ENCODE measurements at places on chromosomes 5 and 9. TPM values are rescaled to one million over a fixed set of nuclear protein-coding genes. Genes with fewer than 3 reads are reported as not detected.

SPRY4 gene
- total RNA-seq, result 38.4 TPM

PCDHGB4 gene
- 0.73 TPM for total RNA-seq

LCN10 gene
- not detected for total RNA-seq

- no peak overlapping the region for H3K4me3 ChIP-seq
- no peak overlapping the region for H3K27ac ChIP-seq
- H3K4me1 ChIP-seq, result peaks cover 12% of the 10 kb centered on the region
- no peaks in the 10 kb centered on the region for H3K27me3 ChIP-seq
- H3K36me3 ChIP-seq, result no peaks in the 10 kb centered on the region
Measured at GRCh38 chr5:5360363-5360940, 62.0 kb upstream of the ICE1 start.

ZNF454 gene
- not detected for total RNA-seq

ECM2 gene
- not detected for total RNA-seq

SLC22A4 gene
- total RNA-seq, result 3.4 TPM

DNA sequence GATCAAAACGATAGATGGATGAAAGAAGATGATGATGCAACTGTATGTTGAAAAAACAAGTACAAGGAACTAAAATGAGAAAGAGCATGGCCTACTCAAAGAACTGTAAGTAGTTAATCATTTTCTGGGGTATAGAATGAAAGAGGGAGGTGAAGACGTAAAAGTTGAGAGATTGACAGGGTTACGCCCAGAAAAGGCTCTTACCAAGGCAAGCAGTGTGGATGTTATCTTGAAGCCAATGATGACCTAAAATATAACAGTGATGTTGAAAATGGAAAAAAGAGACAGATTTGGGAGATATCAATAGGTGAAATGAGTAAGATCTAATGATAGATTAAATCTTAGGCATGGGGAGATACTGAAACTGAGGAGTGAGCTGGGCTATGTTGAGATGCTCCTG is 80.4 kb upstream of the GNAQ start:
- no peaks in the 10 kb centered on the region for H3K36me3 ChIP-seq
- H3K4me1 ChIP-seq, result no peaks in the 10 kb centered on the region
- DNase-seq, result no peak
- H3K27ac ChIP-seq, result no peak overlapping the region
- H3K27me3 ChIP-seq, result no peaks in the 10 kb centered on the region

- H3K27me3 ChIP-seq, result no peaks in the 10 kb centered on the region
- no peak overlapping the region for H3K4me3 ChIP-seq
- H3K27ac ChIP-seq, result no peak overlapping the region
- DNase-seq, result no peak
- H3K4me1 ChIP-seq, result no peaks in the 10 kb centered on the region
Measured at GRCh38 chr9:114565204-114565603, 22.4 kb upstream of the ATP6V1G1 start.

DNA sequence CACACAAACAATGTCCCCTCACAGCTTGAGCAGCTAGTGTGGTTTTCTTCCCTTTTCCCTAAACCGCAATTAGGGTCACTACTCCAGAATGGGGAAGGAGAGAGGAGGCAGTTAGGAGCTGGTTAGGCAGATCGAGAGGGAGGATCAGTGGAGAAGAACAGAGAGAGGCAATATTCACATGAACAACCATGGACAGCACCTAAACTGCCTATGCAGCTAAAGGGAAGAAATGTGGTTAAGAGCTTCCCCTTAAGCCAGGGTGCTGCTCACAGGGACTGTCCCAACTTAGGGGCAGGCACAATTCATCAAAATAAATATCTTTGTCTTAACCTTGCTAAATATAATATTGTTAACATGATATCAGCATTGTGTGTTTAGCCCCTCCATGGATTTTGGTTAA is 359.3 kb upstream of the CDH18 start:
- H3K27ac ChIP-seq, result no peak overlapping the region
- H3K27me3 ChIP-seq, result no peaks in the 10 kb centered on the region
- H3K4me3 ChIP-seq, result no peak overlapping the region
- no peaks in the 10 kb centered on the region for H3K4me1 ChIP-seq
- H3K36me3 ChIP-seq, result no peaks in the 10 kb centered on the region

ARL14EPL gene
- total RNA-seq, result not detected

MEIKIN gene
- total RNA-seq, result not detected

MED22 gene
- total RNA-seq, result 24.5 TPM

DNA sequence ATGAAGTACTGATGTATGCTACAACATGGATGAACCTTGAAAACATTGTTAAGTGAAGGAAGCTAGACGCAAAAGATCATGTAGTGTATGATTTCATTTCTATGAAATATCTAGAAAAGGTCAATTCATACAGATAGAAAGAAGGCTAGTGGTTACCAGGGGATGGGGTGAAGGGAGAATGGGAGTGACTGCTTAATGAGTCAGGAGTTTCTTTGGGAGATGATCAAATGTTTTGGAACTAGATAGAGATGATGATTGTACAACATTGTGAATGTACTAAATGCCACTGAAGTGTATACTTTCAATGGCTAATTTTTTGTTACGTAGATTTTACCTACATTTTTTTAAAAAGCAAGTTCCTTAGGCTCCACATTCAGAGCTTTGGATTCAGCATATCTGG is 14.9 kb upstream of the DELE1 start:
- H3K27ac ChIP-seq, result no peak overlapping the region
- no peak overlapping the region for H3K4me3 ChIP-seq
- DNase-seq, result peak; percentile 65

DNA sequence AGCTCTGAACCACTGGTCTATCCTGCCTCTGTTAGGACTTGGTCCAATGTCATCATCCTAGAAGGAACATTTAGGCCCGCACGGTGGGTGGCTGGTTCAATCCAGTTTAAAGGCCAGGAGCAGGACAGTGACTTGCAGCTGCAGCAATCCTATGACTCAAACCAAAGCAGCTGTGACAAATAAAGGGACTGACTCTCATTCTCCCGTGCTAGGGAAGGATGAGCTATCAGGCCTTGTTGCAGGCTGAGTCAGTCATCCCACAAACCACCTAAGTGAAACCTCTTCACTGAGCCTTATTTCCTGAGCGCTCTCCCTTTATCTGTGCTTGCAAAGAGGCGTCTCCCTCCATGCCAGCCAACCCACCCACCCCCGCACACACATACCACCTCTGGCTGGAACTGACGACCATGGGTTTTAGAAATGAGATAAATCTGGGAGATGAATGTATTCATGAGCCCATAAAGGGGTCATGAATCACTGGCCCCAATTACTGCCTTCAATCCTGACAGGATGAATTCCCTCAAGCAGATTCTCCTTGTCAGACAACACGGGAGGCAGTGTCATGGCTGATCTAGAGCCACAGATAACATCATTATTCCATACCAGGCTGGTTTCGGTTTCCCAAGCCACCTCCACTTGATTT is 93.4 kb downstream of the KCNIP1 start:
- H3K4me3 ChIP-seq, result no peak overlapping the region
- peaks cover 8% of the 10 kb centered on the region for H3K27me3 ChIP-seq
- peaks cover 5% of the 10 kb centered on the region for H3K4me1 ChIP-seq
- DNase-seq, result peak; percentile 71
- H3K27ac ChIP-seq, result peak overlapping the region; percentile 43

DNA sequence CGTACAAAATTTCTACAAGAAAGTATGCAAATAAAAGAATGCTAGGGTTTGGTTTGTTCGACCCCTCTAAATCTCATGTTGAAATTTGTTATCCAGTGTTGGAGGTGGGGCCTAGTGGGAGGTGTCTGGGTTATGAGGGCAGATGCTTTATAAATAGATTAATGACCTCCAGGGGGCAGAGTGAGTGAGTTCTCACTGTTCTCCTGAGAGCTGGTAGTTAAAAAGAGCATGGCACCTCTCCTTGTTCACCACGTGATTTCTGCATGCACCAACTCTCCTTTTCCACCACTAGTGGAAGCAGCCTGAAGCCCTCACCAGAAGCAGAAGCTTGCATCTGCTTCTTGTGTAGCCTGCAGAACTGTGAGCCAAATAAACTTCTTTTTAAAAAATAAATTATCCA is 50.4 kb upstream of the FAM170A start:
- H3K27ac ChIP-seq, result no peak overlapping the region
- H3K4me1 ChIP-seq, result no peaks in the 10 kb centered on the region
- no peaks in the 10 kb centered on the region for H3K36me3 ChIP-seq
- DNase-seq, result peak; percentile 55
- no peak overlapping the region for H3K4me3 ChIP-seq

DNA sequence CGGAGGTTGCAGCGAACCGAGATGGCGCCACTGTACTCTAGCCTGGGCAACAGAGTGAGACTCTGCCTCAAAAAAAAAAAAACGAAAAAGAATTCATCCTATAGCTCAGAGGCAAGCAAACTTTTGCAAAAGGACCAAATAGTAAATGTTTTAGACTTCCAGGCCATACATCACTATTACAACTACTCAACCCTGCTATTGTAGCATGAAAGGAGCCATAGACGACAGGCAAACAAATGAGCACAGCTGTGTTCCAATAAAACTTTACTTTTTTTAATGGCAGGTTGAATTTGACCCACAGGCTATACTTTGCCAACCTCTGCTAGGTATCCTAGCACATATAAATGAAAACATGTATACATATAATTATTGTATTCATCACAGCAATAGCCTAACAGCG is 58.9 kb upstream of the SLC30A5 start:
- DNase-seq, result no peak
- H3K27me3 ChIP-seq, result no peaks in the 10 kb centered on the region
- H3K4me3 ChIP-seq, result no peak overlapping the region
- no peaks in the 10 kb centered on the region for H3K36me3 ChIP-seq
- H3K27ac ChIP-seq, result no peak overlapping the region
- H3K4me1 ChIP-seq, result 0 out of 2 replicates have a peak, but pooled peaks cover 3% of the 10 kb centered on the region

SLC6A3 gene
- not detected for total RNA-seq

- H3K4me3 ChIP-seq, result no peak overlapping the region
- H3K27me3 ChIP-seq, result no peaks in the 10 kb centered on the region
- DNase-seq, result no peak
- no peak overlapping the region for H3K27ac ChIP-seq
- no peaks in the 10 kb centered on the region for H3K36me3 ChIP-seq
Measured at GRCh38 chr5:4212981-4213819, 617.6 kb downstream of the IRX1 start.

DNA sequence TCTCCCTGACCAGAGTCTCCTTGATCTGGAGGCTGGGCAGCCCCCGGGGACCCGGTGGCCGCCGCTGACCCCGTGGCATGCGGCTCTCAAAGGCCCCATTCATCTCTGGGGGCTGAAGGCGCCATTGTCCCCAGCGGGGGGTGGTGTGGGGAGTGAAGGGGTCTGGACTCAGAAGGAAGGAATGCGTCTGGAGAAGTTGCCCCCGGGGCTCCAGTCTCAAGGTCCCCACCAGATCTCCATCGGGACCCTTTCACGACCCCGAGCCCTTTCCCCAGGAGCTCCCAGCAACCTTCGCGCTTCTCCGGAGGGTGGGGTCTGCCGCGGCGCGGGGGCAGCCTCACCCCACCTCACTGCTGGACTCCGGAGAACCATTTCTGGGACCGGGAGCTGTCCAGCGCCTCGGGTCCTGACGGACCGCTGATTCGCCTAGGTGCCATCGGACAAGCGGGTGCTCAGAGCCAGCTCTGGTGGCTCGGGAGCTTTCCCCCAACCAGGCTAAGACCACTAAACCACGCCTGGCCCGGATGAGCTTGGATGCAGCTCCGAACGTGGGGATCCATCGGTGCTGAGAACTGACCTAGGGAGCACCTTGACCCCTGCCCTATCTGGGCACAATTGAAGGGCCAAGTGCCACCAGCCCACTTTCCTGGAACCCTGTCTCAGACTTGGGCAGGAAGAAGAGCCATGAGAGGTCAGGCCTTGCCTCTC is 5.1 kb upstream of the PCDH1 start:
- H3K27ac ChIP-seq, result no peak overlapping the region
- no peaks in the 10 kb centered on the region for H3K4me1 ChIP-seq
- DNase-seq, result peak; percentile 26
- no peaks in the 10 kb centered on the region for H3K36me3 ChIP-seq
- no peaks in the 10 kb centered on the region for H3K27me3 ChIP-seq

- H3K27me3 ChIP-seq, result no peaks in the 10 kb centered on the region
- H3K4me1 ChIP-seq, result no peaks in the 10 kb centered on the region
- H3K27ac ChIP-seq, result no peak overlapping the region
- no peak for DNase-seq
- no peaks in the 10 kb centered on the region for H3K36me3 ChIP-seq
Measured at GRCh38 chr5:27523629-27524028, 485.2 kb upstream of the CDH9 start.

Data from PC-3 (cell line).